ENCODE measurements at places on chromosomes 7 and 10.

DNA sequence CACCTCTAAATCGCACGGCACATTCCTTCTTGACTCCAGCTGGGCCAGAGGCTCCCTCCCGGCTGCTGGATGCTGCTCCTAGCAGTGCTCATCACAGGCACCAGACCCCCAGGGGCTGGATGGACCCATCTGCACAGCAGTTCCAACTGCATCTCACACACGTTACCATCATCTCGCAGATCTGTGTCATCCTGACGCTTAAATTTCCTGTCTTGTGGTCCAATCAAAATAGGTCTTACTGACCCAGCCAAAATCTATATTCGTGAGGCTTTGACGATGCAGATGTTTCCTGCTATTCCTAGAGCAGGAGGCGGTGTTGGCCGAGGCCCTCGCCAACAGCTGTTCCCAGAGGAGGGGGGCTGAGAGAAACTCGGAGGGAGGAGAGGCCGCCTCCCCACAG is 108.0 kb downstream of the MKI67 start:
- no peak for DNase-seq

DNA sequence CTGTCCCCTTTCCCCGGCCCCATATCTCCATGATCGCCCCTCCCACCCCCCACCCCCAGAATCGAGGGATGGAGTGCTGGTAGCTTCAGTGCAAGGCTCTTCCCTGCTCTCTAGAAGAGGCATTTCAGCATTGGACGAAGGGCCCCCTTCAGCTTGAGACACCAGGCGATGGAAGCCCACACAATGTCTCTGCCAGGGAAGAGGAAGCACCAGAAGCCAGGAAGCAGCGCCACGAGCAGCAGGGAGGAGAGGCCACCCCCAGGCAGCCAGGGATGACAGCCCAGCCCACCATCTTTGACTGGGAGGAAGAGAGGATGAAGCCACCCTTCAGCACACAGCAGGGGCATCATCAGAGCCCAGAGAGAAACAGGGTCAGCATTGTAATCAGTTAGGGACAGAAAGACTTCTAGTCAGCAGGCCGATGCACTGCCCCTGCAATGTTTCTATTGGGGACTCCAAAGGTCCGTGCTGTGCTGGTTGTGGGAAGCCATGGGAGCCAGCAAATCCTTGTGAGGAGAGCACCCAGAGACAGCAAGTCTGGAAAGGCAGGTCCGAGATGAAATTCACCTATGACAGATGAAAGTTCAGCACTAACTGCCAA is 15.7 kb downstream of the TMEM72 start:
- peak; percentile 74 for DNase-seq

DNA sequence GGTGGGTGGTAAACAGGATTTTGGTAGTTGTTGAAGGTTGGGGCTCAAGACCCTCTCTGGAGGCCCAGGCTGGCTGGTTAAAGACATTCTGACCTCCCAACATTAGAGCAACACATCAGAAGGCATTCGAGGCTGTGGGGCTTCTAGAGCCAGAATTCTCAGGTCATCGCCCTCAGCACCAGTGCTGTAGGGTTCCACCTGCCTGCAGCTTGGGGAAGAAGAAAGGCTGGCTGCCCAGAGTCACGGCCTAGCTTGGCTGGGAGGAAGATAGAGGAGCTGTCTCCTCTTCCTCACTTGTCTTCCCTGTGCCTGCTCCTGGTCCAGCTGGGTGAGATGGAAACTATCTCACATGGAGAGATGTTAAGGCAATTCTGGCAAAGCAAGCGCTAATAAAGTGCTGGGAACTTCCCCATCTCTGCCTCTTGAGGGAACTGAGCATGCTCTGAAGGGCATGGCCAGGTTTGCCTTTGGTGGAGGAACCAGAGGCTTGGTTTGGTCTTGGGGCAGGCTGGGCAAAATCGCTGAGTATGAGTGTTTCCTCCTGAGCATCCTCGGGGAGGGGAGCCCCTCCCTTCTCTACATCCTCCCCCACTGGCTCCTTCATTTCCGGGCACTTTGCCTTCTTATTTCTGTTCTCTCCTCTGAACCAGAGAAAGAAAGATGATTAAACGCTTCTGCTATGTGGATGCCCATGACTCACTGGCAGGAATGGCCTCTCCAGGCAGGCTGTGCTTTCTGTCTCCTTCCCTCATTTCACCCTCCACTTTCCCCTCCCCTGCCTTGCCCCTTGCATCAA is 509.0 kb upstream of the PODXL start:
- no peak for DNase-seq

GRCh38 chr7:30181211-30181610 is 46.4 kb downstream of the MTURN start:
- no peak for DNase-seq

- DNase-seq = no peak
Observed at GRCh38 chr10:51620131-51620530, 79.3 kb downstream of the CSTF2T start.

DNA sequence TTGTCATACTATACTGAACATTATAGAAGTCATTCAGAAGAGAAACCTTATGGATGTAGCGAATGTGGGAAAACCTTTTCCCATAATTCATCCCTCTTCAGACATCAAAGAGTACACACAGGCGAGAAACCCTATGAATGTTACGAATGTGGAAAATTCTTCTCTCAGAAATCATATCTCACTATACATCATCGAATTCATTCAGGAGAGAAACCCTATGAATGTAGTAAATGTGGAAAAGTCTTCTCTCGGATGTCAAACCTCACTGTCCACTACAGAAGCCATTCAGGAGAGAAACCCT is 19.4 kb downstream of the RBAK start:
- DNase-seq = no peak

- DNase-seq = no peak
Observed at GRCh38 chr10:91596825-91597196, 36.1 kb downstream of the PPP1R3C start.

DNA sequence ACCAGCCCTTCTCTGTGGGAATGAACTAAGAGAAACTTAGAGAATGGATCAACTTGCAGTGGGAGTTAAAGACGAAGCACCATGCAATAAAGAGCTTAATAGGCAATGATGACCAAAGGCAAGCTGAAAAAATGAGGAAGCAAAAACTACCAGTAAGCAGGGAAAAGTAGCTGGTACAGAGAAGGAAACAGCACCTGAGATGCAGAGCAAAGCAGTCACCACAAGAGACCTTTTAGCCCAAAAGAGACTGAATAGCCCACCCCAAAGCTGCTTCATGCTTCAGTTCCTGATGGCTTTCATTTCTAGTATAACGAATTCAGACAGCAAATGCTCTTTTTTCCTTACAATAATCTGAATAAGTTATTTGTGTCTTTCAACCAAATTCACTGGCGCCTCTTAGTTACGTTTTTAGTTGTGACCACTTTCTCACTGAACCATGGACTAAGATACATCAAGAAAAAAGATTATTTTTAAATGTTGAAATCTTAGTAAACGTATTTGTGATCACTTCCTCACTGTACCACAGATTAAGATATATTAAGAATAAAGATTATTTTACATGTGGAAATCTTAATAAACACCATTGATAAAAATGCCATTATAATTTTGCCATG is 76.0 kb downstream of the USP6NL start:
- no peak for DNase-seq

DNA sequence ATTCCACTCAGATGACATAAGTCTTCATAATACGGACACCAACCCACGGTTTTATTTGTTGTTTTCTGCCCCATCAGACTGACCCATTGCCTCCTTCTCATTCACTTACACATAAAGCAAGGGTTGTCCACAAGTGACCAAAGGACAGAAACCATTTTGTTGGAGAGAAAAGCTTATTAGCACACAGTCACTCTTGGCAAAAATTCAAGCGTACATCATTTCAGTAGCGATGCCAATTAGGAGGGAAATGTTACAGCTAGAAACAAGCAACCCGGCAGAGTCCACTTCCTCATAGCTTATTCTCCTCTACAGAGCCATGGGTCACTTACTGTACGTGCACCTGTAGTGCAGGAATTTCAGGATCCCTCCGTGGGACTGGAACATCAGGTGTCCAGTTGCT is 23.0 kb downstream of the ABLIM1 start:
- DNase-seq = no peak

DNA sequence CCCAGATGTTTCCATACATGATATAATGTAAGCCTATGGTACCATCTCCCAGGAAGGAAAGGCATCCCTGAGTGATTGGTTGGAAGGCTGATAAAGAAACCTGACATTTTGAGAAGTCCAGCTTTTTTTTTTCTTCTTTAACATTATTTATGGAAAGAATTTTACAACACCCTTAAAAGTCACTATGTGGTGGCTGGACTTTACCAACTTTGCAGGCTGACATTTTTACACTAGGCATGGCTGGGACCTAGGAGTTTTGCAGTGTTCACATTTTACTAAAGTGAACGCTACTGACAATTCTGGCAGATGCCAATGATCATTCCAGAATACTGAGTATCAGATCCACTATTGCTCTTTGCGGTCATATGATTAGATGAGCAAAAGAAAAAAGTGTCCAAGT is 239.9 kb downstream of the GLI3 start:
- no peak for DNase-seq

- DNase-seq = no peak
Observed at GRCh38 chr10:3757250-3757637, 27.8 kb downstream of the KLF6 start.

GRCh38 chr7:43220250-43220649 is 107.8 kb downstream of the HECW1 start:
- DNase-seq = no peak
